IMR-90 (cell line): ENCODE measurements at places on chromosomes 3 and 15. TPM values are rescaled to one million over a fixed set of nuclear protein-coding genes. Genes with fewer than 3 reads are reported as not detected.

Gene IL17RD
- 0.92 TPM in 2 replicates for polyA plus RNA-seq

Gene PRRT3
- polyA plus RNA-seq, result 4.1 and 4.2 TPM in 2 replicates

Gene SPRED1
- 4.8 and 6.6 TPM in 2 replicates for polyA plus RNA-seq

Gene KIF23
- 34.1 and 37.7 TPM in 2 replicates for polyA plus RNA-seq

Gene SUSD5
- 1.2 and 1.4 TPM in 2 replicates for polyA plus RNA-seq

- DNase-seq, result peak; percentile 81
These were observed 5.8 kb downstream of the PRRT3 start for GRCh38 chr3:9946112-9947024.

GRCh38 chr3:145427355-145427754 lies 733.6 kb downstream of the PLOD2 start:
- DNase-seq, result no peak

DNA sequence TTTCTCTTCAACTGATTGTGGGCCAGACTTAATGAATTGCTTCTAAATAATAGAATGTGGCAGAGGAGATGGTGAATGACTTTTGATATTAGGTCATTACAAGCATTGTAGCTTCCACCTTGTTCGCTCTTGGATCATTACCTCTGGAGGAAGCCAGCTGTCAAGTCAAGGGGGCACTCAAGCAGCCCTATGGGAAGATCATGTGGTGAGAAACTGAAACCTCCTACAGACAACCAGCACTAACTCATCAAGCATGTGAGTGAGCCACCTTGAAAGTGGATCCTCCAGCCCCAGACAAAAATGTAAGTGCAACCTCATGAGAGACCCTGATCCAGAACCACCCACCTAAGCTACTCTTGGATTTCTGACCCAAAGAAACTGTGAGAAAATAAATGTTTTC lies 109.8 kb upstream of the TBC1D5 start:
- no peak for DNase-seq

DNA sequence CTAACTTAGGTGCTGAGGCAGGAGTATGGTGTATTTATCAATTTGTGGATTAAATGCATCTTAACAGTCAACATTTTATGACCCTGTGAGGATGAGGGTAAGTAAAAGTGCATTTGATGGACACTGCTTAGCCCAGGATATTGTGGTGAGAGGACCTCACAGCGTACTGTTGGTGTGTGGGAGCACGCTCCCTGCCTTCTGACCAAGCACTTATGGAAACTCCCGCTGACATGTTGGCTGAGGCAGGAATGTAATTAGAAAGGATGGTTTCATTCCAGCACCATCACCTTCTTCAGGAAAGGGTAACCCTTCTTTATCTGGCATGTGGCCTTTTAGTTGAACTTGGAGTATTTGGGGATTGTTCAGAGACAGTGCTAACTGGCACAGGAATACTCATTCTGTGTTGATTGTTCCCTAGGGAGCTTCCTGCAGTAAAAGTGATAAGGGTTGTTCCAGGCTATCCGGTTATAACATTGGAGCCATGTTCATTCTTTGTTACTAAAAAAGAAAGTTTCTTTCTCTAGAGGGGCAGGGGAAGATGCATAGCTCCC lies 11.7 kb upstream of the FSTL1 start:
- DNase-seq, result no peak

DNA sequence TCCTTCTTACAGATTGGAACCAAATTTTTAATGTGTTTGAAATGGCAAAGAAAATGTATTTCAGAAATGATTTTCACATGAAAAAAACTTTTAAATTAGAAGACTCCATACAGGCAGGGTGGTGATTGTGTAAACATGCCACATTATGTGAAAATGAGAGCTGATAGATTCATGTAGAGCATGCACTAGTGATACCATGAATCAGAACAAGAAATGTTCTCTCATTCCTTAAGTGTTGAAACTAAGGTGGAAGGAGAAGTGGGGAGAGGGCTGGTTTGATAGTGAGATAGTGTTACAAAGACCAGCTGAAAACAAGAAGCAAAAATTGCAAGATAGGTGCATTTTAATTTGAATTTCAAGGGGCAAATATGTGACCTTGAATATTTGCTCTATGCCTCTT lies 100.3 kb downstream of the CCNL1 start:
- no peak for DNase-seq

DNA sequence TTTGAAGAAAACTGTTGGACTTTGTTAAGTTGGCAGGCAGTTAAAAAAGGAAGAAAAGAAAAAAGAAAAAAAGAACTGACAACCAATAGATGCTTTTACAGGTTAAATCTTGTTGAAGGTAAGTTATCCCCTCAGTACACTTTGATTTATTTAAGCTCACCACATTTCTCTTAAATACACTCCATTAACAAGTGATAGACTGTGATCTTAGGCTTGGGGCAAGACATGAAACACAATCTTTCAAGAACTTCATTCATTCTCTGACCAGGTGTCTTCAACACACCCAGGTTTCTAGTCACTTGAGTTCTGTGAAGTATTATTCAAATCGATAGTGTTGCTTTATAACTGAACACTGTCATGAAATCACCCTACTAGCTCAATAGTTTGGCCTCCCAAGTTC lies 751.9 kb downstream of the ROBO1 start:
- no peak for DNase-seq

- DNase-seq, result no peak
These were observed 54.0 kb upstream of the TMEM108 start for GRCh38 chr3:132984181-132984580.
